ENCODE measurements at places on chromosomes 2 and 18. TPM values are rescaled to one million over a fixed set of nuclear protein-coding genes. Genes with fewer than 3 reads are reported as not detected.

VWC2L gene
- total RNA-seq: not detected

MC2R gene
- total RNA-seq: not detected

DSG1 gene
- total RNA-seq: not detected

RELCH gene
- 46.3 TPM for total RNA-seq

DNA sequence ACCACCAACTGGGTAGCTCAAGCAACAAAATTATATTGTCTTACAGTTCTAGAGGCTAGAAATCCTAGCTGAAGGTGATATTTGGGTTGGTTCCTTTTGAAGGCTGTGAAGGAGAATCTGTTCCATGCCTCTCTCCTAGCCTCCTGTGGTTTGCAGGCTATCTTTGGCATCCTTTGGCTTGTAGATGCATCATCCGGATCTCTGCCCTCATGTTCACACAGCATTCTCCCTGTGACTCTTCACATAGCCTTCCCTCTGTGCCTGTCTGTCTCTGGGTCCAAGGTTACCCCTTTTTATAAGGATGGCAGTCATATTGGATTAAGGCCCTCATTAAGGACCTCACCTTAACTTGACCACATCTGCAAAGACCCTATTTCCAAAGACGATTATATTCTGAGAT lies 78.6 kb upstream of the MAP3K20 start:
- no peak for DNase-seq

GRCh38 chr2:110785439-110785838 lies 53.1 kb downstream of the ACOXL start:
- DNase-seq: no peak

DNA sequence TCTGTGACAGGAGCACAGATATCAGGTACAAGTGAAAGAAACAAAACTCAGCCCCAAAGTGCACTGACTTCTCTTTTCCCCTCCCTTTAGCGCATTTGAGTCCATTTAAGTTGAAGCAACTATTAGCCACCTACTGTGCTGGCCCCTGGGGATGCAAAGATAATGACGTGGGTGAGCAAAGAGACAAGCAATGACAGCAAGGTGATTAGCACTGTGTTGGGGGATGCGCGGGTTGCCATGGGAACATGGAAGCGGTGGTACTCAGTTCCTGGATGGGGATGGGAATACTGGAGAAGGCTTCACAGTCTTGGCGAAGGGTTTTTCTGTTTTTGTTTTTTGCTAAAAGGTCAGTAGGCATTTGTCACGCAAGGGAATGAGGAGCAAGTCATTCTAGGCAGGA lies 205.8 kb downstream of the LDLRAD4 start:
- DNase-seq: no peak

All from activated naive CD8-positive, alpha-beta T cell treated with anti-CD3 and anti-CD28 coated beads, Interleukin-2, amount 10 ng/mL, durations not matched to agents 7 days and 5 days (primary cell).